ENCODE measurements at places on chromosomes 12 and 14. TPM values are rescaled to one million over a fixed set of nuclear protein-coding genes. Genes with fewer than 3 reads are reported as not detected.
A peak's percentile ranks its signal among the peaks of the same experiment; 100 is the strongest.

- no peak overlapping the region for H3K4me3 ChIP-seq
- H3K4me1 ChIP-seq, result no peaks in the 10 kb centered on the region
- DNase-seq, result no peak
- H3K27me3 ChIP-seq, result peaks cover 16% of the 10 kb centered on the region
Measured at GRCh38 chr12:3929875-3930615, 56.8 kb upstream of the PARP11 start.

- H3K27ac ChIP-seq, result peak overlapping the region; percentile 100
- no peak for DNase-seq
- H3K4me3 ChIP-seq, result peak overlapping the region; percentile 87
- no peaks in the 10 kb centered on the region for H3K36me3 ChIP-seq
- H3K27me3 ChIP-seq, result no peaks in the 10 kb centered on the region
Measured at GRCh38 chr12:121713257-121713777, 765 bp downstream of the TMEM120B start.

DNA sequence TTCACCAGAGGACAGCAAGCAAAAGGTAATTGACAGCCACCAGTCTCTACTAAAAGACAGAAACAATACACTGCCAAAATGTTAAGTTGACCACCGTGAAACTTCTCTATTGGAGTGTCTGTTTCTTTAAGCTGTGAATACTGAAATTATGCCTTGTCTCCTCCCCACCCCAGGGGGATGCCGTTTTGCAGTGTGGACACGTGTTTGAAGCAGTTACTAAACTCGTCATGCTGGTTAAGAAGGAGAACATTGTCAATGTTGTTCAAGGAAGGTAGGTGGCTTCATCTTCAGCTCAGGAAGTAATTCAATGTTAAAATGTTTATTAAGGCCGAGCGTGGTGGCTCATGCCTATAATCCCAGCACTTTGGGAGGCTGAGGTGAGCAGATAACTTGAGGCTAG, 32.8 kb downstream of the KCTD10 start:
- H3K4me3 ChIP-seq, result no peak overlapping the region
- no peak overlapping the region for H3K27ac ChIP-seq
- H3K27me3 ChIP-seq, result no peaks in the 10 kb centered on the region
- no peak for DNase-seq
- H3K4me1 ChIP-seq, result no peaks in the 10 kb centered on the region

DNA sequence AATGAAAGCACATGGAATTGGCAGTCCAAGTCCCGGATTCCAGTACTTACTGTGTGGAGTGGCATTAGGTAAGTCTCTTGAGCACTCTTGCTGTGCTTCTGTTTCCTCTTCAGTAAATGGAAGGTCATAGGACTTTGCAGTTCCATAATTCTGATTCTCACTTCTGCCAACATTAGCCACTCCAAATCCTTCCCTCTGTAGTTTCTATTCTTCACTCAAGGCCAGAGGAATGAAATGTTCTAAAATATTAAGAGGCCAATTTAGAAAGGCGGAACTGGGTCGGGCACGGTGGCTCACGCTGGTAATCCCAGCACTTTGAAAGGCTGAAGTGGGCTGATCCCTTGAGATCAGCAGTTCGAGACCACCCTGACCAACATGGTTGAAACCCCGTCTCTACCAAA, 19.8 kb upstream of the SLC5A8 start:
- H3K36me3 ChIP-seq, result no peaks in the 10 kb centered on the region
- H3K27ac ChIP-seq, result no peak overlapping the region
- DNase-seq, result no peak

DNA sequence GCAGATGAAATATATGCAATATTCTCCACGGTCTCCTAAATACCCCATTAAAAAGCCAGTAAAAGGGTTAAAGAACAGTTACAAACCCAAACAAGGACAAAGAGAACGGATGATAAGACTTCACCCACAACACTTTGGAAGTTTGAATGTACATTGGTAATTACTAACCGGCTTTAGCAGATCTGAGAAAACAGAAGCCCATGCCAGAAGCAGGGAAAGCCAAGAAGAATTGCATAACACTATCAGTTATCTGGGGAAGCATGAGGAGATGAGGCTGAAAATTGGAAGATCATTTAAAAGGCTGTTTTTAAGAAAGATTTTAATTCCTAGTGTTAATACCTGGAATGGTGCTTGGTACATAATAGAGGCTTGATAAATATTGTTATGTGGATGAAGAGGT, 55.6 kb upstream of the MYBPC1 start:
- DNase-seq, result no peak
- no peaks in the 10 kb centered on the region for H3K36me3 ChIP-seq
- peak overlapping the region; percentile 19 for H3K27ac ChIP-seq
- H3K4me1 ChIP-seq, result peaks cover 13% of the 10 kb centered on the region
- H3K27me3 ChIP-seq, result no peaks in the 10 kb centered on the region

DNA sequence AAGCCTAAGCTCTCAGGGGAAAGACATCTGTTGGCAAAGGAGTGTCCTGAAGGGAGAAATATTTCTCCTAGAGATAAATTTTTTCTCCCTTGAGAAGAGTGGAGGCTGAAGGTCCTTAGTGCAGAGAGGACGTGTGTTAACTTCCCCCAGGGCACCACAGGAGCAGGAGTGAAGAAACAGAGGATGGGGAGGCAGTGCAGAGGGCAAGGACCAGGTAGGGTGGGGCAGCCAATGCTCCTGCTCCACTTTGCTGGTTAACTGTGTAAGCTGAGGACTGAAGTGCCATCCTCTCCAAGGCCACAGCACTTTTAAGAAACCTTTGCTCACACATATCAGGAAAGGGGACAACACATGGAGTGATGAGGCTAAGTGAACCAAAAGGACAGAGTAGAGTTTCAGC, 4.0 kb downstream of the L3HYPDH start:
- no peak overlapping the region for H3K27ac ChIP-seq
- H3K36me3 ChIP-seq, result peaks cover 2% of the 10 kb centered on the region
- H3K27me3 ChIP-seq, result no peaks in the 10 kb centered on the region
- DNase-seq, result no peak
- H3K4me1 ChIP-seq, result peaks cover 19% of the 10 kb centered on the region

DNA sequence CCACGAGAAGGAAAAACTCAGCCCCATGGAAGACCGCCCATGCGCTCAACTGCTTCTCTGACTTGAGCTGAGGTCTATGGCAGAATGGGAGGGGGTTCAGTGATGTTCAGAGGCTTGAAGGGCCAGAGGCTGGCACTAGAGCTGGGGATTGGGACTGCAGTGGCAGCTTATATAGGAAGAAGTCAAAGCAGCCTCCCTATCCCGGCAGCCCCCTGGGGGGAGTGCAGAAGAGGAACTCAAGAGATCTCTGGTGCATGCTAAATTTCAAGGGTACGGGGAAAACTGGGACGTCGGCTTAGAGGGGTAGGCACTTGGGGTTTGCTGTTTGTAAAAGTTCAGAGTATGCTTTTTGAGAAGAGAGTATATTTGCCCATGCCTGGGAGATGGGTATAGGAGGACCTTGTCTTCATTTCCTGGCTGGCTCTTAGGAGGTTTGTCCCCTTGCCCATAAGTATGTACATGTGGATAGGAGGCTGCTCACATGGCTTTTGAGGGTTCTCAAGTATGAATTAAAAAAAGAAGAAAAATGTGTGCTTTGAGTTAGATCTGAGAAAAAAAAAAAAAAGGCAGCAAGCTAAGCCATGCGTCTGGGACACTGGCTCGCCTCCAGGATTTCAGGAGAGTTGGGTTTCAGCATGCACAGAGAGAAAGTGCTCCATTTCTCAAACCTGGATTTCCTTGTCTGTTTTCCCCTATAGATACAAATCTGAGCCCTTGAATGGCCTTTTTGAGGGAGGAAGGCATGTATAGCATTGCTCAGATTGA, 3.2 kb upstream of the MEG3 start:
- no peaks in the 10 kb centered on the region for H3K4me1 ChIP-seq
- peaks cover 31% of the 10 kb centered on the region for H3K27me3 ChIP-seq

- no peak for DNase-seq
- H3K4me1 ChIP-seq, result no peaks in the 10 kb centered on the region
- H3K36me3 ChIP-seq, result no peaks in the 10 kb centered on the region
- H3K4me3 ChIP-seq, result no peak overlapping the region
- H3K27me3 ChIP-seq, result peaks cover 19% of the 10 kb centered on the region
- no peak overlapping the region for H3K27ac ChIP-seq
Measured at GRCh38 chr12:40693207-40693821, 1.1 kb downstream of the CNTN1 start.

GRCh38 chr12:76554405-76555230, 5.0 kb downstream of the OSBPL8 start:
- H3K4me1 ChIP-seq, result peaks cover 56% of the 10 kb centered on the region
- no peak for DNase-seq
- H3K36me3 ChIP-seq, result no peaks in the 10 kb centered on the region

SLC25A21 gene
- total RNA-seq, result not detected

OTX2 gene
- not detected for total RNA-seq

SERPINA10 gene
- not detected for total RNA-seq

CHST11 gene
- total RNA-seq, result 0.17 TPM

SCNN1A gene
- 2.0 TPM for total RNA-seq

USP44 gene
- total RNA-seq, result 0.42 TPM

NEUROD4 gene
- not detected for total RNA-seq
